NCI-H524 (cell line): ENCODE measurements at places on chromosomes 6 and 20.

DNA sequence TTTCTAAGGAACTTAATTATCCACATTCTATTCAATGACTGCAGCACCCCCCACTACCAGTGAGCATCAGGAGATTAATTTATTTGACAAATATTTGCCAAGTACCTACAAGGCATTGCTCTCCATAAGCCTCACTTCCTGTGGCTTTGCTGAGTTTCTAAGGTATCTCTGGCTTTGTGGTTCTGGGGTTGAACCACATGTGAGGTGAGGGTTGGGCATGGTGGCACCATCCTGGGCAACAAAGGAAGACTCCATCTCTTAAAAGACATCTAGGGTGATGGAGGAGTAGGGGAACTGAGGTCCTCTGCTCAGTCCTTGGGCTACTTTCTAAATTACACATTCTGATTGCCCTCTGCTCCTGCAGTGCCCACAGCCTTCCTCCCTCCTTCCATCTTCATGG is 25.5 kb upstream of the WFDC2 start:
- no peak for DNase-seq

GRCh38 chr6:164507206-164507940 is 802.0 kb downstream of the C6orf118 start:
- DNase-seq = no peak

GRCh38 chr20:62955519-62956386 is 3.2 kb downstream of the SLC17A9 start:
- no peak for DNase-seq

GRCh38 chr20:17518339-17519052 is 12.7 kb downstream of the BFSP1 start:
- no peak for DNase-seq

- DNase-seq = no peak
Observed at GRCh38 chr20:47972916-47973309, 187.6 kb upstream of the SULF2 start.

- no peak for DNase-seq
Observed at GRCh38 chr6:71103130-71103529, 146.3 kb upstream of the B3GAT2 start.

GRCh38 chr20:19492116-19492515 is 265.9 kb upstream of the RIN2 start:
- peak; percentile 46 for DNase-seq
